ENCODE measurements at places on chromosomes 7 and 10. TPM values are rescaled to one million over a fixed set of nuclear protein-coding genes. Genes with fewer than 3 reads are reported as not detected.

DNA sequence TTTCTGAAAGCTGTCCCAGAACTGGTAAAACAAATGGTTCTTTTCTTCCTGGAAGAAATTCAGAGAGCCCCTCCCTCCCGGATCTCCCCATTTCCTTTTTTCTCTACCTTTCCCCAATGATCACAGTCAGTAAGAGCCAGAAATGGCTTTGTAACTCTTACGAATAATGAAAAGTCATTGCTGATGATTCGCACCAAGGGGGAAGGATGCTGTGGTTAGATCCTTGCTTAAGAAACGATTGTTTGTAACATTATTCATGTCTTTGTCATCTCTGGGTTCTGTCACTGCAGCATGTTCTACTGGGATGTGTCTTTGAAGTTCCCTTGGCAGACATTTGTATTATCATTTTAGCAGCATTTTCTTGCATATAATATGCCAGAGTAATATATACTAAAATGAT is 138.9 kb downstream of the CACNB2 start:
- no peak for DNase-seq

SPAM1 gene
- not detected for total RNA-seq

GRCh38 chr10:61899997-61900828 is 1.3 kb upstream of the ARID5B start:
- DNase-seq: peak; percentile 81

GRCh38 chr10:120734483-120735078 is 116.6 kb upstream of the WDR11 start:
- no peak for DNase-seq

DNA sequence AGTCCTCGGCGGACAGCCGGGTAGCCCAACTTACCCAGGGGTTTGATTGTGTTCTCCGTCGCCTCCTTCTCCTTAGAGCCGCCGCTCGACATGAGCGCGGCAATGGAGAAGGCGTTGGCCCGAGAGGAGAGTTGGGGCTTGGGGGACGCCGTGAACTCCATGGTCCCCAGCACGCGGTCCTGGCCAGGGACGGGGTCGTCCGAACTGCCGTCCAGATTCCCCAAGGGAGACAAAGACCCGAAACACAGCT is 515 bp downstream of the TBX20 start:
- no peak for DNase-seq

- no peak for DNase-seq
Measured at GRCh38 chr7:87476179-87476557, 688 bp upstream of the ABCB4 start.

DNA sequence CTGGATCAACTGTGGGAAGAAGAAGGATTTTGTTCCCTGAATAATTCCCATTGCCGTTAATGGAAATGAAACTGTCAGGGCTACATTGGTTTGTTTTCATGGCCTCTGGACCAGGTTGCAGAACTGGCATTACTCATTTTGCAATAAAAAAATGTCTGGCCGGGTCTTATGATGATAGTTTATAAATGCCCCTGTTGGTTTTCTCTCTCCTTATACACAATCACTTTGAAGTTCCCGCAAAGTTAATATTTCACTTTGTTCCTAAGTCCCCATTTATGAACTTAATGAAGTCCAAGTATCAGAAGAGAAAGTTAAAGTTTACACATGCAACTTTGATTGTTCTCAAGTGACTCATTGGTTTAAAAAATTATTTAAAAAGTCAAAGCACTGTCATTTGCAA is 150.7 kb upstream of the PRR15 start:
- DNase-seq: no peak

Measured in tongue (tissue), 3 donors.